ENCODE measurements at places on chromosomes 13 and 19.

DNA sequence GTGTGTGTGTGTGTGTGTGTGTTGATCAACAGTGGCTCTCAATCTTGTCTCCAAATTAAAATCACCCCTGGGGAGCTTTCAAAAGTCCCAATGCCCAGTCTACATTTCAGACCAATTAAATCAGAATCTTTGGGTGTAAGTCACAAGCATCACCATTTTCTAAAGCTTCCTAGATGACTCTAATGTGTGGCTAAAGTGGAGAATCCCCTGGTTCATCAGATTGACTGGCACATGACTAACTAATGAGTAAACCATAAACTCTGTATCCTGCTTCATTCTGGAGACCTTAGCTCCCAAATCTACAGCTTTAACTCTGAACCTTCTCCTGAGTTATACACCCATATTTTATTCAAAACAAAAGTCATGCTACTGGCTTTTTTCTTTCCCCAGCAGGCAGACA lies 131.3 kb downstream of the SUCLA2 start:
- DNase-seq: no peak

- no peak for DNase-seq
Measured at GRCh38 chr19:21022996-21023395, 2.5 kb downstream of the ZNF430 start.

GRCh38 chr13:90477216-90477615 lies 870.3 kb upstream of the MIR17HG start:
- DNase-seq: no peak

GRCh38 chr13:37139356-37139755 lies 33.9 kb upstream of the CSNK1A1L start:
- no peak for DNase-seq

GRCh38 chr19:282501-282900 lies 8.7 kb downstream of the PLPP2 start:
- DNase-seq: no peak

DNA sequence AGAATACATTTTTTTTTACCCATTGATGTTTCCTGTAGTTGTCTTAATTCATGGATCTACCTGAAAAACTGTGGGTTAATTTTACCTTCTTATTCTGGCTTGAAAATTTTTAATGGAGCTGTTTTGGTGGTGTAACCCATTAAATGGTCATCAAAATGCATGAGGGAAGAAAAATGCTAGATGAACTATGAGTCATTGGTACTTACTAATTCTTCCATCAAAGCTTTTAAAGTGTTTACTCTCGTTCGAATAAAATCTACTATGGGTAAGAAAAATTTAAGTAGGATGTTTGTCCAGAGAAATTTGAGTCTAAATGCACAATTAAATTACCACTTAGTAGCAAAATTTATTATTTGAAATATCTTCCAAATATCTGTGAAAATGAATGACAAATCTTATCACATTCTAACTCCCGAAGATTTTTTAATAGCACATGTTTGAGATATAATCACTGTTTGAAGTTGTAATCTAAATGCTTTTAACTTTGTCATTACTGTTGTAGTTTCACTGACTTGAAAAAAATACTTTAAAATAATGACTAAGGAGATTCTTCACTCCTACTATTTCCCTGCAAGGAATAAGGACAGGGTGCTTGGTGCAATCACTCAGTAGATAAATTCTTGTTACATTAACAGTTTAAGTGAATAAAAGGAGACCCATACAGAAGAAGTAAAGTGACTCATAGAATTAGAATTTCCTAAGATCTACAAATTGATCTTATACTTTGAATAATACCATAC lies 437.7 kb downstream of the IRS2 start:
- DNase-seq: no peak

- no peak for DNase-seq
Measured at GRCh38 chr13:79943346-79944023, 397.4 kb downstream of the SPRY2 start.

- no peak for DNase-seq
Measured at GRCh38 chr13:87954091-87954490, 282.9 kb downstream of the SLITRK5 start.

DNA sequence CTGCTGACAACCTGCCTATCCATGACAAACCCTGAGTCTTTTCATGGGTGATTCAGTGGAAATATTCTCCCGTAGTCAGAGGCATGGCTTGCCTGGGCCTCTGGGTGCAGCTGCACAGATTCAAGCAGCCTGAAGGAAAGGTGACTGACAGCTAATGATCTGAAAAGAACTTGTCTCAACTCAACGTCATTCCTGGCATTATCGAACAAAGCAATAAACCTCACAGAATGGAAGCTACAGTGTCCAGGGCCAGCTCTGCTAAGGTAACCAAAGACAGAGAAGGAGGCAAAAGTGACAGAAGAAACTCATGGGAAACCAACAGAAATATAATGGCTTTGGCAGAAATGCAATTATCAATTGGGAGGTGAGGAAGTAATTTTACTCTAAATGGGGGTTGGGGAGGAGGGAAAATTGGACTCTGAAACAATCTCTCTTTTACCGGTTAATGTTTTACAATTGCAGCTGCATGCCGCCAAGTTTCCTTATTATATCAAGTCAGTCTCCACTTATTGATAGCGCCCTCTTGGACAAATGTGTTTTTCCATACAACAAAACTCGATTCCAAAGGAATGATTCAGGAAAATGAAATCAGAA lies 12.9 kb downstream of the STARD13 start:
- no peak for DNase-seq

DNA sequence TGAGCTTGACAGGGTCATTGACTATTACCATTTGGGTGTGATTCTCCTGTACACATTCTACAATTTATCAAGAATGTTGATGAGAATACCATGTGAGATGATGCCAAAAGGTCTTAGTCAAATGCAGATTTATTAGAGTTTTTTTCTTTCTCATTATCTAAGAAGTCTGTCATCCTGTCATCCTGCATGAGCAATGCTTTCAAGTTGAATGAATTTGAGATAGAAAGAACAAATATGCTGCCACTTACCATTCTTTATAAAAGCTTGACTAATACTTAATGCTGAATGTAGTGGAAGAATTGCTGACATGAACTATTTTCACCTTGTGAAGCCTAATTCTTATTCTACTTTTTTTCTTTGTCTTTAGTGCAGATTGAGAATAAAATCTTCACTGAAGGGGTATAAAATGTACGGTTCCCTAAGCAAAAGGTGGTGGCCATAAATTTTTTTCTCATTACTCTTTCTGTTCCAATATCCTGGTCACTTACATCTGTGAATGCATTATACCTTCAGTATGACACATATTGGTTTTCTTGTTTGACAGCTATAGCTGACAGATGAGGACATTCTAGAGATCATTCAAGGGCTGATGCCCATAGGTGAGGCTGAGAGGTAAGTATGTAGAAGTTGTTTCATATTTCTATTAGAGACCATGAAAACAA lies 1434.7 kb downstream of the SLITRK1 start:
- no peak for DNase-seq

GRCh38 chr19:46571495-46571894 lies 29.6 kb upstream of the CALM3 start:
- no peak for DNase-seq

DNA sequence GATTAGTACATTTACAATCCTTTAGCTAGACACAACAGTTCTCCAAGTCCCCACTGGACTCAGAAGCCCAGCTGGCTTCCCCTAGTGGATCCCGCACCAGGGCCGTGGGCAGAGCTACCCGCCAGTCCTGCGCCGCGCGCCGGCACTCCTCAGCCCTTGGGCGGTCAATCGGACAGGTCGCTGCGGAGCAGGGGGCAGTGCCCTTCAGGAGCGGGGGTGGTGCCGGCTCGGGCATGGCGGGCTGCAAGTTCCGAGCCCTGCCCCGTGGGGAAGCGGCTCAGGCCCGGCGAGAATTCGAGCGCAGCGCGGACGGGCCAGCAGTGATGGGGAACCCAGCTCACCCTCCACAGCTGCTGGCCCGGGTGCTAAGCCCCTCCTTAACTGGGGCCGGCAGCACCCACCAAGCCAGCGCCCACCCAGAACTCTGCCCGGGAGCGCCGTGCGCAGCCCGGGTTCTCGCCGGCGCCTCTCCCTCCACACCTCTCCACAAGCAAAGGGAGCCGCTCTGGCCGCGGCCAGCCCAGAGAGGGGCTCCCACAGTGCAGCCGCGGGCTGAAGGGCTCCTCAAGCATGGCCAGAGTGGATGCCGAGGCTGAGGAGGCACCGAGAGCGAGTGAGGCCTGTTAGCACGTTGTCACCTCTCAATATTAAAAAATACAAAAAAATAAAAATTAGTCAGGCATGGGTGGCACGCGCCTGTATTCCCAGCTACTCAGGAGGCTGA lies 12.9 kb downstream of the EBPL start:
- DNase-seq: no peak

- no peak for DNase-seq
Measured at GRCh38 chr19:16062789-16063188, 13.5 kb upstream of the TPM4 start.

DNA sequence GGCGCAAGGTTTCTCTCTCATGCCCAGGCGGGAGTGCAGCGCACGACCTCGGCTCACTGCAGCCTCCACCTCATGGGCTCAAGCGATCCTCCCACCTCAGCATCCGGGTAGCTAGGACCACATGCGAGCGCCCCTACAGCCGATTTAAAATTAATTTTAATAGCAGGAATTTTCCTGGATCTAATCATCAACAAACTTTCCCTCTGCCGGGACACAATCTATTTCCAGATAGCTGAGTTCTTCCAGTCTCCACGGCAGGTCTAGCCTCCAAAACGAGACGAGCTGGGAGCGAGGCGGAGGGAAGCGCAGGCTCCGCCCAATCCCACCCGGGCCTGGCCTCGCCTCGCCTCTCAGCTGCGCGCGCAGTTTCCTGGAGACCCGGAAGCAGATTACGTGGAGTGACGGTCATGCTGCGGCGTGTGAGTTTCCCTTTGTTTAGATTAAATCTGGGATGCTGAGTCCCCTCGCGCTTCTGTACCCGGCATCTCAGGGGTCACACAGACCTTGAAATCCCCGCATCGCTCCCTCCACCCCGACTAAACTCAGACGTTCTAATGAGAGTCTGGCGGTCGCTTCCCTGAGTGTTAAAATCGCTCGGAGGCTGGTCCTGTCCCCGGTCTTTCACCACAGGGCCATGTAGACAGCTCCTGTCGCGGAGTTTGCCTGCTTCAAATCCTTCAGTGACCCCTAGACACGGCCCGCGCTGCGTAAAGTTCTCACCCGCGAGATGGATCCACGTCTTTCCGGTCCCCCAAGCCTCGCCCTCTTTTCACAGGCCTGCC lies at the start of gene ZNF880:
TSS of gene ZNF880 (plus strand) at position 365 of the 782 bp plus-strand sequence. CDS start at position 408, 43 bp downstream.
- DNase-seq: peak; percentile 88

GRCh38 chr13:20288561-20288960 lies 56.4 kb upstream of the GJB6 start:
- DNase-seq: no peak

DNA sequence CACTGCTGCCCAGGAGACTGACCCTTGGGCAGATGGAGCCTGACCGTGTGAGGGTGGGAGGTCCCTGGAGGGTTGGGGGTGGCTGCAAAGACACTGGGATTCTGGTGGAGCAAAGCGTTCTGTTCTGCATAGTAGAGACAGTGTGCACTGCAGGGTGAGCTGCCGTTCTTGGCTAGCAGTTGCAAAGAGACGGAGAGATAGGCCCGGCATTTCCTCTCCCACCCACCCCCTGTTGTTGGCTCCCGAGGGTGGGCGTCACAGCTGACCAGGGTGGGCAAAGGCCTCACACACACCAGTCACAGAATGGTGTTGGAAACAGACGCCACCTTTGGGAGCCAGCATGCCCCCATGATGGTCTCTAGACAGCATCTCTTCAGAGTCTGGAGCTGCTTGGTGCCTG lies 11.4 kb downstream of the TMEM255B start:
- no peak for DNase-seq

- no peak for DNase-seq
Measured at GRCh38 chr19:45564131-45564780, 20.3 kb downstream of the OPA3 start.

DNA sequence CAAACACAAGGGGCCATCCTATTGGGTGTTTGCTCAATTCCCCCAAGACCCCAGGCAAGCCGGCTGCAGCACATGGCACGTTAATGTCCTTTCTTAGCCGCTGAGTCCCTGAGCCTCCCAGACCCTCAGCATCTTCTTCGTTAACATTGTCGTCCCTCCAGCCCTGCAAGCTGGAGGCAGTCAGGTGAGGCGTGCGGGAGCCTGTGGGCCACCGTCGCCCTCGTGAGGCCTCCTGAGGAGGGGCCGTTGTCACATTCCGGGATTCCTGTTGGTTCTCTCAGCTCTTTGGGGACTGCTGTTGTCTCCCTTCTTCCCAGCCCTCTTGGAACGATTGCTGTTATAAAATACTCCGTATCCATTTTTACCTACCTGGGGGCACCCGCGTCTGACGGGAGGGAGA lies 140.6 kb downstream of the KDM4B start:
- DNase-seq: no peak

DNA sequence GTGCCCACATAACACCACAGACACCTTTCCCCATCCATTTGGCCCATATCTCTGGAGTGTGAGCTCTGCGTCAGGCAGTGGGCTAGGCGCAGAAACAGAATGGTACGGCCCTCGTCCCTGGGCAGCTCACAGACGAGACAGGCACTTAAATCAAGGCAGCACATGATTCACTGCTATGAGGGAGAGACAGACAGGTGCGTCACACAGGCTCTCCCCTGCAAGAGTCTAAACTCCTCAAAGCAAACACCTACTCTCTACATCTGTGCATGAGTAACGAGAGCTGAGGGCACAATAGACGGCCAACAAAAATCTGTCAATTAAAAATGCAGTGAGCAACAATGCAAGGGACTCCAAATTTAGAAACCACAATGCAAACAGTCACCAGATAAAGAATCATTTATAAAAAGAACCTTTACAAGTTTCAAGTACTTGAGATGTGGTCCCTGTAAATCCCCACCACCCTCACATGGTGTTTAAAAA lies 348.9 kb downstream of the UQCRFS1 start:
- no peak for DNase-seq

DNA sequence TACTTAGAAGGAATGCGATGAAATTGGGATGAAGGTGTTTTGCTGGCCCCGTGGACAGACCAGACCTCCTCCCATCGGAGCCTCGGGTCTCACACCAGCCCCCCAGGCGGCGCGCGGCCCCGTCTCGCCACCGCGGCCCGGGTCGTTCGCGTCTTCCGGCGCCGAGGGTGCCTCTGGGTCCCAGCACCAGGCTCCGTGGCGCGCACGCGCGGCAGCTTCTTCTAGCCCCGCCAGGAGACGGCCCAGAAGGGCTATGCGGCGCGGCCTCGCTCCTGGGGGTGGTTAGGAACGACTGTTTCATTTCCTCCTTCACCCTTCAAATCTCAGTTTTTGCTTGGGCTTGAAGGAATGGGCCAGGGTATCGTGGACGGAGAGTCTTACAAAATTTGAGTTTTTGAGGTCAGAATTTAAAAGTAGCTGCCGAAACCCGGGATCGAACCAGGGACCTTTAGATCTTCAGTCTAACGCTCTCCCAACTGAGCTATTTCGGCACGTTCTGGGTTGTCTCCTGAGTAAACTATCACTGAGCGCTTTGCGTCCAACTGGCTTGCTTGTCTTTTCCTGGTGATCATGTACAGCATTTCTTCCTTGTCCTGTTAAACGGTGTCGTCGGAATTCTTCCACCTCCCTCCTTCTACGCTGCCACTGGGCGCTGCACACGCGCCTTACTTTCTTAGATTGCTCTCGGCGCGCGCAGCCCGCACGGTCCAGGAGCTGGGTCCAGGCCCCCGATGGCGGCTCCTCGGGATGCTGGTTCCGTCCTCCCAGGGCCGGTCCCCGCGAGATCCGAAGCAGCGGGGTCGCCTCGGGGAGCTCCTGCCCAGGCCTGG lies 46.5 kb downstream of the TGDS start:
- DNase-seq: peak; percentile 88

GRCh38 chr13:32811297-32811800 lies 204.9 kb upstream of the KL start:
- DNase-seq: no peak
